Uterus (tissue), 4 donors: ENCODE measurements at places on chromosomes 5 and 9. TPM values are rescaled to one million over a fixed set of nuclear protein-coding genes. Genes with fewer than 3 reads are reported as not detected.

SCGB3A2 gene
- not detected for total RNA-seq

TNFSF15 gene
- total RNA-seq: 3.3 TPM

GRCh38 chr9:99867968-99868367 is 38.5 kb upstream of the STX17 start:
- DNase-seq: no peak

DNA sequence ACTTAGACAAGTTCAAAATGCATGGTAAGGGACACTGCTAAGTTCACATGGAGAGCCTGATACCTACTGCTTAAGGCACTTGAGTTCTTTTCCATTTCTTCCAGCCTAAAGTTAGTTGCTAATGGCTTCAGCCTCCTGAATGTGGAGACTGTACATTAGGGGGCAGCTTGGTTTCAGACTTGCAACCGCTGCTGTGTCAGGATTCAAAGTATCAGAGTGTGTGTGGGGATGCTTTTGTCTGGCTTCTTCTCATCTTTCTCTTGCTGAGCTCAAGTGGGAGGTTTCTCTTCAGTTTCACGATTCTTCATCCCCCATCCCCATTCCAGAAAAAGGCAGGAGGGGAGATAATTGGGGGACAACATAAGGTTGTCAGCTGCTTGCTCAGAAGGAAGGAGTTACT is 49.4 kb downstream of the ATP10B start:
- DNase-seq: no peak

- no peak for DNase-seq
Measured at GRCh38 chr5:148910686-148911361, 84.4 kb downstream of the ADRB2 start.

GRCh38 chr5:157387683-157388093 is 72.3 kb upstream of the NIPAL4 start:
- peak; percentile 59 for DNase-seq

DNA sequence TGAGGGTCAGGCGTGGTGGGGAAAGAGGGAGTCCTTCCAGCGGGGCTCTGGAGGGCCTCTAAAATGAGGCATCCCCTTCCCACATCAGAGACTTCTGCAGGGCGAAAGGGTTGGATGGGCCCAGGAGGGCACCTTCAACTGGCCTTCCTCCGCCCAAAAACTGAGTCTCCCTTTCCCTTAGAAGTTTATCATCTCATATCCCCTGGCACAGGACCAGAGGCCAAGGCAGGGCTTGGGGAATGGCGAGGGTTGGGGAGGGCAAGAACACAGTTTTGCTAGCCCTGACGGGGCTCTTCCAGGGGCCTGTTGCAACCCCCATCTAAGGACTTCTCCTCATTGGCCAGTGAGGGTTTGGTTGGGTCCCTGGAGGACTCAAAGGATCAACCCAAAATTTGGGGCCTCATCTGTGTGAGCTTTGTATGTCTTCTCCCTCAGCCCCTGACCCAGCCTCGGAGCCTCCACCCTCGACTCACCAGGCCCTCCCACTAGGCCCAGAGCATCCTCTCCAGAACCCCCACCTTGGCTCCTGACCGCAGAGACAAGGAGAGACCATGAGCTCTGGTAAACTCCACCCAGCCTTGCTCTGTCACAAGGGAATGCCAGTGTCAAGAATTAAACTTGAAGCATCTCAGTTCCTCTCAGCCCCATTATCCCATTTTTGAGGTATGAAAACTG is 24.1 kb downstream of the AQP7 start:
- no peak for DNase-seq

- no peak for DNase-seq
Measured at GRCh38 chr5:142167458-142167857, 58.9 kb downstream of the NDFIP1 start.
